ENCODE measurements at places on chromosomes 5 and 9.

- no peak for DNase-seq
Measured at GRCh38 chr5:137492331-137492730, 6.8 kb downstream of the SPOCK1 start.

GRCh38 chr5:8329773-8330172, 460.8 kb downstream of the MTRR start:
- no peak for DNase-seq

GRCh38 chr5:96226941-96227552, 206.0 kb downstream of the PCSK1 start:
- DNase-seq: no peak

DNA sequence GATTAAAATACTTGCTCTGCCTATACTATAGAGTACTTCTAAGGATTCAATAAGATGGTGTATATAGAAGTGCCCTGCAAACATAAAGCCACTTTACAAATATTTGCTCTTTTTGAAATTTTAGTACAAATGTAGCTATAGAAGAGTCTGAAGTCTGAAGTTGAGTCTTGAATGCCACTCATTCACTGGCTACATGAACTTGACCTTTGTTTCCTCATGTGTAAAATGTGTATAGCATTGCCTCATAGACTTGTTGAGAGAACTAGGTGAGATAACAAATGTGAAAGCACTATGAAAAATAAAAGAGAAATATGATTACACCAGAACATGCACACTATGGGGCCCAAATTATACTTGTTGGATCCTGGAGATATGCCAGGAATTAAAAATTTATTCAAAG, 244.7 kb downstream of the SEC61B start:
- no peak for DNase-seq

- no peak for DNase-seq
Measured at GRCh38 chr9:129936222-129936621, 101.0 kb downstream of the USP20 start.

GRCh38 chr9:127262602-127263001, 2.0 kb upstream of the GARNL3 start:
- DNase-seq: no peak

Measured in stimulated activated naive CD8-positive, alpha-beta T cell treated with anti-CD3 and anti-CD28 coated beads, Interleukin-15, Interleukin-2, amounts not matched to agents 100 U/mL and 50 U/mL, for 24 hours (primary cell).